ENCODE measurements at places on chromosomes 2 and 18.
A peak's percentile ranks its signal among the peaks of the same experiment; 100 is the strongest.

DNA sequence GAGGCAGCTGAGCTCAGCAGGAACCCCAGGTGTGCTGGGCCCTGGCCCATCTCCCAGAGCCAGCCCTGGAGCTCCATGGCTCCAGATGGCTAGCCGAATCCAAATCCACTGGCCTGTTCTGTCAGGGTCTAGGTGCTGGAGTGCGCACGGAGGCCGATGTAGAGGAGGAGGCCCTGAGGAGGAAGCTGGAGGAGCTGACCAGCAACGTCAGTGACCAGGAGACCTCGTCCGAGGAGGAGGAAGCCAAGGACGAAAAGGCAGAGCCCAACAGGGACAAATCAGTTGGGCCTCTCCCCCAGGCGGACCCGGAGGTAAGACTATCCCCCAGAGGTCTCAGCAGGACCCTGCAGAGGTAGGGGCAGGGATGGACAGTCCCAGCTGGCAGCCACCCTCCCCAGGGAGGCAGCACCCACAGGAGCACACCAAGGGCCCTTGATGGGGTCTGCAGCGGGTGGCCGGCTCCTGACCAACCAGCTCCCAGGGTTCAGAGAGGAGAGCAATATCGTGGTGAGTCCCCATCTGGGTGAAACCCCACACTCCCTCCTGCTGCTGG lies 26.1 kb upstream of the PRLH start:
- no peak for DNase-seq

GRCh38 chr2:1987379-1987778 lies 243.1 kb upstream of the PXDN start:
- no peak for DNase-seq

GRCh38 chr2:172438741-172439508 lies 11.5 kb downstream of the ITGA6 start:
- peak; percentile 48 for DNase-seq

GRCh38 chr2:241560883-241561474 lies 2.4 kb downstream of the BOK start:
- peak; percentile 40 for DNase-seq

DNA sequence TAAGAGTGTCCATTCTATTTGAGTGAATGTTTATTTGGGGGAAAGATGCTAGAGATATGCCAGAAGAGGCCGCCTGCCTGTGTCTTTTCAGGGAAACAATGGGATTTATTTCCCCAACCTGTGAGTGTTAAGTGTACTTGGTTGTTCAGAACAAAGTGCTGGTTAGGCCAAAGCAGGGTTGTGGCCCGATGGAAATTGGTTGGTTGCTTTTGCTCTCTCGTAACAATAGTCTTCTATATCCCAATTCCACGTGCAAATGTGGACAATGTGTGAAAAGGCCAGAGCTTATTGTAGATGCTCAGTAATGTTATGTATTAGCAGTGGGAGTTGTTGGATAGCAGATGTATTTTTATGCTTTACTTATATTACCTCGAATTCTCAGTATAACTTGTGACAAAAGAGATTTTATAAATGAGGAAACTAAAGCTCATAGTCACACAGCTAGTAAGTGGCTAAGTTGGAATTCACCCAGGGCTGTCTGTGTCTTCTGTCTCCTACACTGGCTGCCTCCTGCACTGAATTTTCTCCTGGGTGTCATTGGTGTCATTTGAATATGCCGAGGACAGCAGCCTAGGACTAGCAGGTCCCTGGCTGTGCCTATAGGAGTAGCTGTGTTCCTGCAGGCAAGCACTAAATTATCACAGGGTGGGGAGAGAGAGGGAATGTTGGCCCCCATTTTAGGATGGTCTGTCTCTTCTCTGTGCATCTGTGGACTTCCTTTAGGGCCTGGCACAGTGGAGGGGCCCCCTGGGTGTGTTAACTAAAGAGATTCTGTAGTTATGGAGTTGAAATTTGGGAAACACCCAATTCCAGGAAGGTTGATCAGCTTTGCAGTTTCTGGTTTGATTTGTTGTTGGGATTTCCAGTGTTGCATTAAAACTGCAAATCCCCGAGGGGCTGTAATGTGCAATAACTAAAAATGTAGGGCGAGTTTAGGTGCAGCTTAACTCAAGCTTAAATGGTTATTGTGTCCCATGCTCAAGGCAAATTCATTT lies 21.6 kb downstream of the GPD2 start:
- DNase-seq = no peak

- no peak for DNase-seq
Measured at GRCh38 chr2:86290596-86291327, 46.7 kb downstream of the REEP1 start.

GRCh38 chr18:26052505-26052904 lies 37.9 kb downstream of the SS18 start:
- no peak for DNase-seq

DNA sequence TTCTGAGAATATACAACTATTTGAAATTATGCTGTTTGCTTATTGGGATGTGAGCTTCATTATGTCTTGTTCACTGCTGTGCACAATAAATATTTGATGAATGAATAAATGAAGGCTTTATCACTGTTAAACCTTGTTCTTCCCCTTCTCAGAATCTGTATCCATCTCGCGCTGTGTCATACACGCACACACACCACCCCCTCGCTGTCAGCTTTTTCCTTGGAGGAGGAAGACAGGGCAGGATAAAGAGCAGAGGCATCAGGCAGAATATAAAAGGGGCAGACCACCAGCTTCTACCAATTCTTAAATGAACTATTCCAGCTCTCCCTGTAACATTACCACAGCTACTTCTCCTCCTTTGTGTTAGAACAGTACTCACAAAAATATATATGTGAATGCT lies 75.0 kb downstream of the CD226 start:
- no peak for DNase-seq

DNA sequence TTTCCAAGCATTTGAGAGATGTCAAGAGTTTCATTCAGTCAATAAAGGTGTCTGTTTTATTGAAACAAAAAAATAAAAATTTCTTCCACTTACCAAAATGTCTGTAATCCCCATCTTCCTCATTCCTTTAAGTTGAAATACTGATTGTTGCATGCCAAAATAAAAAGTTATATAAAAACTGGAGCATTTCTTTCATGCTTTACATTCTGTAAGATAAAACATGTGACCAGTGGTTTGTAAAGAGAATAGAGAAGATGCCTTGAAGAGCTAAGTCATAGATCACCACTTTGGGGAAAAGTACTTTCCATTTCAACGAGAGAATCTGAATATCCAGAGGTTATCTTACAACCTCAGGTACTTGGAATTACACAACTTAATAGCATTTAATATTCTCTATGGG lies 35.9 kb upstream of the MYO1B start:
- no peak for DNase-seq

DNA sequence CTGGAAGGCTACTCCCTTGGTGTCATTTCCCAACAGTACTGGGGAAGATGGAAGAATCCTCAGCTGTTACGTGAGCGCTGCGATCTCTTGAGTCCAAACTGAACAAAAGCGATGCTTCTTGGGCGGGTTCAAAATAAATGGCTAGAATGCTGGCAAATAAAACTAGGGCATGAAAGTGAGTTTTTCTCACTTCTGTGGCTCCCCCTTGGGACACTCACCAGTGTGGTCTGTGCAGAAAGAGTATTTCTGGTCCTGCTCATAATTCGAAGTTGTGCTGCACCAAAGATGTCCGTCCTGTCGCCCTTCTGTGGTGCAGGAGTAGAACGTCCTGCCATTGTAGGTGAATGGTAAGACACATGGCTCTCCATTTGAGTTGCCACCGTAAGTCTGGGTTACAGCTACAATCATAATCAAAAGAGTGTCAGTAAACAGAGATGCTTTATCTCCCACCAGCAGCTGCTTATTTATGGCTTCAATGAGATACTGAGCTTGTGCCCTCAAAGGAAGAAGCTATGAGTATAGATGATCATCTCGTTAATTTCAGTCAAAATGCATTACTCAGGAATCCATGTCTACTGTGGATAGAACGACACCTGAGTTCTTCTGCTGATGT lies 11.8 kb downstream of the FN1 start:
- DNase-seq = no peak

GRCh38 chr18:43303376-43303775 lies 26.1 kb upstream of the SYT4 start:
- DNase-seq = no peak

DNA sequence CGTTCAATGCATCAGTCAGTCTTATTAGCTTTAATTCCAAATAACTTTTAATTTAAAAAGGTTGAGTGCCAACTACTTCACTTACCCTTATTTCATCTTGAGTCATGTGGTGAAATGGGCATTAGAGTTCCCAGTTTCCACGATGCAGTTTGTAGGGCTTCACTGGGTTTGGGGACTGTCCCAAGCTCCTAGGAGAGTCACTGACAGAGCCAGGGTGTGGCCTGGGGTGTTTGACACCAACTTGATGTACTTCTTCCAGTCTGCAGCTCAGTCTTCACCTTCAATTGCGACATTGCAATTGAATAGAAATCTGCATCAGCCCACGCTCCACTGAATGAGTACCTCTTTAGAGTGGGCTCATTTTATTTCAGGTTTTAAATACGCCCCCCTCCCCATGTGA lies 165.3 kb downstream of the ARL4C start:
- DNase-seq = no peak

- no peak for DNase-seq
Measured at GRCh38 chr2:208268156-208268952, 2.3 kb downstream of the PIKFYVE start.

GRCh38 chr2:168536925-168537466 lies 80.9 kb downstream of the CERS6 start:
- DNase-seq = no peak

GRCh38 chr2:230158468-230158867 lies 61.3 kb downstream of the SP110 start:
- DNase-seq = no peak

DNA sequence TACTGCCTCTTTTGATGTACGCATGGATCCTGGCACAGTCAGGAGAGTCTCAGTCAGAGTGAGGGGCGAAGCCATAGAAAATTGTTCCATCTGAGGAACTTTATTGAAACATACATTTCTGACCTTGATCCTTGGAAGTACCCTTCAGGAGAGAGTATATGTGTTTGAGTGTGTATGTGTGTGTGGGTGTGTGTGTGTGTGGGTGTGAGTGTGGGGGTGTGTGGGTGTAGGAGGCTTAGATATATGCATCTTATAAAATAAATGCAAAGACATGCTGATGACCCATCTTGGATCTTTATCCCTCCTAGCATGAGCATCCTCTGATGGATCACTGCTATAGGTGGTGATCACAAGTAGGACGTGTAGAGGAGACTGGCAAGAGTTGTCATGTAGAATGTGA lies 93.5 kb downstream of the SETBP1 start:
- DNase-seq = no peak

DNA sequence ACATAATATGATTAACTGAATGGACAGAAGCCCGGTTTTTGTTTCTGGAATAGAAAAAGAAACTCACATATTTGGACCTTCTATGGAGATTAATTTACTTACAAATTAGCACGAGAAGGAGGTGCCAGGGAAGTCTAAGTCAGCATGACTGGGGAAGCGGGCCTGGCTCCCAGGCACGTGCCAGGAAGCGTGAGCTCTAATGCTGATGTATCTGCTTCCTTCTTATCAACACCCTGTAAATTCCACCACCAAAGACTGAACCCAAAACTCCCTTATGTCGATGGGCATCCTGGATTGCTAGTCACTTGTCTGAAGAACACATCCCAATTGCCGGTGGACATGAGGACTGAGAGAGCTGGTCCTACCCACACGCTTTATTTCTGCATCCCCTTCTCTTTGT lies 134.5 kb downstream of the GALNT14 start:
- DNase-seq = no peak

GRCh38 chr2:133884739-133885381 lies 316.6 kb upstream of the NCKAP5 start:
- no peak for DNase-seq

- no peak for DNase-seq
Measured at GRCh38 chr2:186639939-186640338, 50.1 kb downstream of the ITGAV start.

GRCh38 chr2:101089419-101089818 lies 61.8 kb downstream of the TBC1D8 start:
- no peak for DNase-seq
